ENCODE measurements at places on chromosomes 11 and 22.

GRCh38 chr11:57426439-57426928 is 437 bp downstream of the SLC43A3 start:
- DNase-seq = no peak

DNA sequence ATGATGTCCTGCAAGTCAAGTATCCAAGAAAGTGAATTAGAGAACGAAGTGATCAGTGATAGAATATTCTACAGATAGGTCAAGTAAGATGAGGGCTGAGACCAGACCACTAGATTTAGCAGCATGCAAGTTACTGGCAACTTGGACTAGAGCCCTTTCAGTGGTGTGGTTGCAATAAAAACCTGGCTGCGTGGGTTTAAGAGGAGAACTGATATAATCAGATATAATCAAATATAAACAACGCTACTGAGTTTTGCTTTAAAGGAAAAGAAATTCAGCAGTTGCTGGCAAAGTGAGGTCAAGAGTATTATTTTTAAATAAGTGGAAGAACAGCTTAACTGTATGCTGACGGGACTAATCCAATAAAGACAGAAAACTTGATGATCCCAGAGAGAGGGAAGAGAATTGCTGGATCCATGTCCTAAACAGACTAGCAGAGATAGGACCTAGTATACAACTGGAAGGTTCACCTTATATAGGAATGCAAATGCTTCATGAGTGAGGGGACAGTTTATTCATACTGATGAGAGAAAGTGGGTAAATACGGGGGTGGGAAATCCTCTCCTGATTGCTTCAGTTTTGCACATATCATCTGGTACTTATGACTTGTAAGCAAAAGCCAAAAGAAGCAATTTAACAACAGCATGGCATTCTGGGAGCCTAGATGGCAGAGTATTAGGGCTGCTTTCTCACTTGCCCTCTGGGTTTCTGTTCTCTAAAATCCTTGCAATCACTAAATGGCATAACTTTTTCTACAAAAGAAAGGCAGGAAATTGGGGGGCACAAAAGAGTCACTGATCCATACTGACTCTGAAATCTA is 146.2 kb downstream of the RBFOX2 start:
- no peak for DNase-seq

GRCh38 chr11:65066315-65066714 is 8.0 kb upstream of the NAALADL1 start:
- no peak for DNase-seq

- DNase-seq = no peak
Measured at GRCh38 chr11:119681361-119681910, 47.6 kb downstream of the NECTIN1 start.

DNA sequence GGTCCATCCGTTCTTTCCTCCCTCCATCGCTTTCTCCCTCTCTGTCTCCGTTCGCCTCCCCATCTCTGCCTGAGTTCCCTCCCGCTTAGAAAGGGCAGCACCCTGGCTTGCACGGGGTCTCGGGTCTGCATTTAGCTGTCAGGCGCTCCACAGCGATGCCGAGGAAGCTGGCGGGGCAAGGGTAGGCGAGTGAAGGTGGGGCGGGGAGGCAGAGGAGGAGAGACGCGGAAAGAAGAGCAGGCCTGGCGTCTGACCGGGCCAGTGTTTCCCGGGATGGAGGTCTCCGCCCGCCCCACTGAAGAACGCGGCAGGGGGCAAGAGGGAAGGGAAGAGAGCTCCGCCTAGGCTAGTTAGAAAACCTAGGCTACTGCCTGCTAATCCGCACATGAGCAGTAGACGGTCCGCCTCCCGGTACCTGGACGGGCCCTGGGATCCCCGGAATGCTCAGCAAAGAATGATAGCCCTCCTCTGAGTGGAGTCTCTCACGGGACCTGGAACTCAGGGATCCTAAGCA is 3922.5 kb upstream of the OR11H1 start:
- no peak for DNase-seq

All from nucleus accumbens (tissue), 56 donors.